ENCODE measurements at places on chromosomes 2 and 18. TPM values are rescaled to one million over a fixed set of nuclear protein-coding genes. Genes with fewer than 3 reads are reported as not detected.

EHD3 gene
- 11.7 TPM for total RNA-seq

EN1 gene
- not detected for total RNA-seq

CDK15 gene
- 1.0 TPM for total RNA-seq

UGT1A8 gene
- not detected for total RNA-seq

NT5DC4 gene
- total RNA-seq = not detected

RAB17 gene
- total RNA-seq = 2.3 TPM

CEP76 gene
- total RNA-seq = 3.9 TPM

CCDC74B gene
- 0.76 TPM for total RNA-seq

MLPH gene
- total RNA-seq = 91.5 TPM

RMDN2 gene
- total RNA-seq = 4.6 TPM

GCG gene
- not detected for total RNA-seq

- DNase-seq = no peak
Measured at GRCh38 chr2:206231669-206232286, 42.7 kb upstream of the ZDBF2 start.

DNA sequence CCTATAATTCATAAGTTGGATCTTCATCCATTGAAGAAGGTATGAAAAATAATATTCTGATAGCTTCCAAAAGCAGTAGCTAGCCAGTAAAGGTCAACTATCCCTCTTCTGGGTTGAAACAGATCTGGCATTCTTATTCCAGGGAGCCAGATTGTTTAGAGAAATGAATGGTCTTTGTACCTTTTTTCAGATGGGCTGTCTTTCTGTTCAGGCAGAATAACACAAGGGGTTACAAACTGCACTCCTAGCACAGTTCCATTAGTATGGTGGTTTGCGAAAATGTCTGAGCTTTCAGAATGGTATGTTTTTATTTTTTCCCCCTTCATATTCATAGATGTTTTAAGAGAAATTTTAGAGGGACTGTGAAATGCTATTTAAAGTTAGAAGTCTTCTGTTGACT lies 47.5 kb upstream of the TMEM178A start:
- no peak for DNase-seq

DNA sequence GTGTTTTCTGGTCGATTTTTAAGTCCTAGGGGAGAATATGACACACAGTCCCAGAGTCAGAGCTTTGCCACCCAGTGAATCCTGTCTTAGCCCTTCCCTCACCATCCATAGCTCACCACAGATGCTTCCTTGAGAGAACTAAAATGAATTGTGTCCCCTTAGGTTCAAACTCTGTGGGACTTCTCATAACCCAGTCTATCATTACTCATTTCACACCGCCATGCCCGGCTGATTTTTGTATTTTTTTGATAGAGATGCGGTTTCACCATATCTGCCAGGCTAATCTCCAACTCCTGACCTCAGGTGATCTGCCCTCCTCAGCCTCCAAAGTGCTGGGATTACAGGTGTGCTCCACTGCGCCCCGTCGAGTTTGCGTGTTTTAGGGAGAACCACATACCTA lies 66.8 kb downstream of the REL start:
- no peak for DNase-seq

DNA sequence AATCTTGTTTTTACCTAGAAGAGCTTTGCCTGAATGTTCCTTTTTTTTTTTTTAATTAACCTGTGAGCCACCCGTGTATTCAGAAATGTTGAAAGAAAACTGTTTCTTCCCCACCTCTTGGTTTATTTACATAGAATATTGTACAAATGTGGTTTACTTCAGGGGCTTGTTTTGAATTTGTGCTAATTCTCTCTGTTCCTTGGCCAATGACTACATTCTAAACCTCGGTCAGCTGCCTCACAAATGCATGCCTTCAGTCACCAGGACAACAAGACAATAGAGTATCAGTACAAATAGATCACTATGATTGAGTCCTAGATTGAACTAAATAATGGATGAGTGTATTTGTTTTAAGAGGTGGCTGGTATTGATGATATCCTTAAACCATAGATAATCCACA lies 36.0 kb downstream of the AGFG1 start:
- no peak for DNase-seq

DNA sequence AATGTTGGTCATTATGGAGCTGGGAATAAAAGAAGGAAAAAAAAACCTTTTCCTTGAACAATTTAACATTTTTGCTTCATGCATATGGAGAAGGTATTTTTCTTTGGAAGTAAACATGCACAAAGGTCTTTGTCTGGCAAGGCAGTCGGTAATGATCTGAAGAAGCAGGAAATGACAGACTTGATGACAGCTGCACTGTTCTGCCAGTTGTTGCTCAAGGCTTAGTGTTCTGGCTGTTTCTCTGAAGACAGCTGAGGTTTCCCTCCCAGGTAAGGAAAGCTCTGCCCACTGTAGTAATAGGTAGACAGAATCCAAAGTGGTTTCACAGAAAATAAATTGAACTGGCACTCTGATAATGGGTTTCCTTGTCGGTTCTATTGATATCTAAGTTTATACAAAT lies 308.4 kb upstream of the GCFC2 start:
- no peak for DNase-seq

Data from left cardiac atrium (tissue), 4 donors.